CD4-positive, alpha-beta T cell treated with Interleukin-4 for 1 hour (primary cell): ENCODE measurements at places on chromosomes 1 and 21.

DNA sequence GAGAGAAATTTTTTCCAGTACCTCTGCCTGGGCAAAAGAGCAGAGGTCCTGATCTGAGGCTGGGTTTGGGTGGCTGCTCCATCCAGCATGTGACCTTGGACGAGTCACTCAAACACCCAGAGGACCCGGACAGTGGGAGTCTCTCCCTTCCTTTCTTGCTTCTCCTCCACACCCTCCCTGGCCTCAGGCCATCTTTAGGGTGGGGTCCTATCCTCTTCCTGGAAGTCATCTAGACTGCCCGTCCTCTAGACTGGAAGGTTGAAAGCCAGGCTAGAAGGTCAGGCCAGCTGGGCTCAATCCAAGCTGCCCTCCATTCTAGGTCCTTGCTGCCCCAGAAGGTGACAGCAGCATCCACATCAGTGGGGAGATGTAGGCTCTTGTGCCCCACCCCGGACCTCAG lies 599.5 kb downstream of the MATN1 start:
- DNase-seq, result no peak

DNA sequence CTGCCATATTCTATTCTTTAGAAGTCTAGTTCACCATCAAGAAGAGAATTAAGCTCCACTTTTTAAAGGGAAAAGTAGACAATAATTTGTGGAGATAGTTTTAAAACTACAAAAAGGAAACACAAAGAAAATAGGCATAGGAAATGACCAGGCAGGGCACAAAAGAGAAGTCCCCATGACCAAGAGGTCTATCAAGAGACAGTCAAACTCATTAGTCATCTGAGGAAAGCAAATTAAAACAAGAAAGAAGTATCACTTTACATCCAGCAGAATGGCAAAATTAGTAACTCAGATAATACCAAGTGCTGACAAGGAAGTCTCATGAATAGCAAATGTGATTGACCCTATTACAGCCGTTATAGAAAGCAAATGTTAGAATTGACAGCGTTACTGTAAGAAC lies 243.7 kb upstream of the SNX7 start:
- no peak for DNase-seq

- DNase-seq, result no peak
These were observed 99.1 kb downstream of the NMNAT2 start for GRCh38 chr1:183319051-183319450.

DNA sequence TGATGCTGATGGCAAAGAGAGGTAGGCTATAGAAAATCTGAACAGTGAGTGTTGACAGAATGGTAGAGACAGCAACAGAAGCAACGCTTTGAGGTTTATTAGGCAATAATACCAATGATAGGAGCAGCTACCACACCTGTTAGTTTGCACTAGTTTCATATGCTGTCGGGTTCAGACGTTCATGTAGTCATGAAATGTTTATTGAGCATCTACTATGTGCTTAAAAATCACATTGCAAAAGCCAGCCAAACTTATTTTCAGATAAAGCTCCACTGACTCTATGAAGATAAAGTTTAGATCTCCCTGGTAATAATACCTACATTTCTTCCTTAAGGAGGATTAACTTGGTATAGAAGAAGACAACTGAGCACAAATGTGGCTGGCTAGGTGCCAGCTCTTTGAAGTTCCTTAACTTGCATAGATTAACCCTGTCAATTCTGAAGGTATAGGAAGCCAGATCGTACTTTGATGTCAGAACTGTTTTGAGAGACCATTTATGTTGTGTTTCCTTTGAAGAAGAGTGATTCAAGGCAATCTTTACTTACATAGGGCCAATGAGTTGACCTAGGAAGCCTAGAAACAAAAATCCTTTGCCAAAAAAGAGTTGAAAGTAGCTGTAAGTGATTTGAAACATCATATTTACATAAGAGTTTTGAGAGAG lies 71.5 kb downstream of the DISP1 start:
- no peak for DNase-seq

- no peak for DNase-seq
These were observed 22.8 kb downstream of the DHRS3 start for GRCh38 chr1:12594966-12595756.

DNA sequence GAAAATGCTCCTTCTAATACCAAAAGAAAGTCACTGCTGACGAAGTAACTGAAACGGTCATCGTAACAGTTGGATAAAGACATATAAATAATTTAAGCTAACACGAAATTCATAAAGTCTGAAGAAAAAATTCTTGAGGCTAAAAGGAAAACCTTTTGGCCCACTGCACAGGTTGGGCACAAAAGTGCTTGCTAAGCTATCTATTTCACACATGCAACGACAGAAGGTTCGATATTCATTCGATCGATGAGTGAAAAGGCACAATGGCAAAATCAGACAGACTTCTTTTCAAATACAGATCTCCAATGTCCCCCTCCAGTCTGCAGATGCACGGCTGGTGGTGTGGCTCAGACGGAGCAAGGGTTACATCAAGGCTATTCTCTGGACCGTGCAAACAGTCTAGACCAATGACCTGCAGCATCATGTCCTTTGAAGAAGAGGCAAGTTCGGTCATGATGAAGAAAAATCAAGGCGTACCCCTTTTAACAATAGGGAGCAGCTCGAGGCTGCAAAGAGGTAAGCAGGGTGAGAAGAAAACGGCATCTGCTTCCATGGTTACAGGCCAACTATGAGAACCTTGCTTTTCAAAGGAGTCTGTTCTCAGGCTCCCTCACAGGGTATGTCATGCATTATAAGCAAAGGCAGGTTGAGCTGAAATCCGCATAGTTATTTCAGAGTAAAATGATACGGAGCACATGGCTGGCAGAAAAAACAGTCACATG lies 579.6 kb downstream of the USP25 start:
- DNase-seq, result no peak

- no peak for DNase-seq
These were observed 9.8 kb downstream of the RSBN1 start for GRCh38 chr1:113802367-113803007.

GRCh38 chr1:200706111-200706814 lies 32.4 kb upstream of the CAMSAP2 start:
- DNase-seq, result no peak

- DNase-seq, result no peak
These were observed 28.0 kb upstream of the XPR1 start for GRCh38 chr1:180603850-180604226.

DNA sequence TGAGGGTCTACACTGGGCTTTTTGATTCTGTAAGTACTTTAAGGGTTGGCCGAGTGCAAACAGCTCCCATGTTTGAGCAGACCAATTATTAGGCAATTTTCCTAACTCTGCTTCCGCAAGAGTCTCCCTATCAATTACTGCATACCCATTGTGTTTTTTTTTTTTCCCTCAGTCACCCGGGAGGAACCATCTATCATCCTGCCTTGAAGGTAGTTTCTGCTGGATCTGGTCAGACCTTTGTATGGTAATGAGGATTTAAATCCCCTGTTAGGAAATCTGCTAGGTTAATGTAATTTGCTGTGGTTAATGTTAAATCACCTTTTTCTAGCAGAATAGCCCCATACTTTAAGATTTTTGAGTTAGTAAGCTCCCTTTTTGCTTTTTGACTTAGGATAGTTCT lies 40.8 kb upstream of the WARS2 start:
- DNase-seq, result no peak

- DNase-seq, result no peak
These were observed 82.4 kb upstream of the PROX1 start for GRCh38 chr1:213905344-213905743.

DNA sequence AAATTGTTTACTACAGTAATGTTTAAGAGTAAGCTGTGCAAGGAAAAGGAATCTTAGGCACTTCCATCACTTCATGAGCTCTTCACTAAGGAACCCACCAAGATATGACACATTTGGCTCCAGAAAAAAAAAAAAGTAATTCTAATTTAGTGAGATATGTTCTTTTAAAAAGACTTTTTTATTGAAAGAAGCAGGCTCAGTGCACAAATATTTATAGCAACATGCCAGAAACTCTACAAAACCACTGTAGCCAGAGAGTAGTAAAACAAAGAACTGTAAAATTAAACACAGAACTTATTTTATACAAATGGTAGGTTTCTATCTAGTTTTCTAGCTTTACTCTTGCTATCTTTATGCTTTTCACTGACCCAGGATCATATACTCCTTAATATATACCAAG lies 434.6 kb upstream of the ADGRL2 start:
- no peak for DNase-seq

- no peak for DNase-seq
These were observed 107.6 kb downstream of the BCAR3 start for GRCh38 chr1:93573940-93574469.

GRCh38 chr1:41504114-41505035 lies 19.9 kb upstream of the EDN2 start:
- no peak for DNase-seq

DNA sequence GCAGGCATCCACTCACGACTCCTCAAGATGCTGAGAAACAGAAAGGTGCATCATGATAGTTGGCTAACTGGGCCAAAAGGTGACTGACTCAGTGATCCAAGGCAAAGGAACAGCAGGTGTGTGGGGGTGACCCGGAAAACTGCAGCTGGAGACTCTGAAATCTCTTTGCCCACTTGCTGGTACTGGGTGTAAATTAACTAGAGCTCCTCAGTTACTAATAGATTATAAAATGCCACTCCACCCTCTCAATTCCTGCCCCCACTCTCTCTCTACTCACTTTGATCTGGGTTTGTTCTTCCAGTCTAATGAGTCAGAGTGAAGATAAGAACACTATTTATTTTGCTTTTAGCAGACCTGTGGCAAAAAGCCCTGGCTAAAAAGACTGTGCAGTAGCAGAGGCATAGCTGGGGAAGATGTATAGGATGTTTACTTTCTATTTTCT lies 7.2 kb upstream of the PIGC start:
- peak; percentile 10 for DNase-seq

- DNase-seq, result no peak
These were observed 2.4 kb downstream of the PPM1J start for GRCh38 chr1:112712701-112713128.
